ENCODE measurements at places on chromosomes 16 and 17.

DNA sequence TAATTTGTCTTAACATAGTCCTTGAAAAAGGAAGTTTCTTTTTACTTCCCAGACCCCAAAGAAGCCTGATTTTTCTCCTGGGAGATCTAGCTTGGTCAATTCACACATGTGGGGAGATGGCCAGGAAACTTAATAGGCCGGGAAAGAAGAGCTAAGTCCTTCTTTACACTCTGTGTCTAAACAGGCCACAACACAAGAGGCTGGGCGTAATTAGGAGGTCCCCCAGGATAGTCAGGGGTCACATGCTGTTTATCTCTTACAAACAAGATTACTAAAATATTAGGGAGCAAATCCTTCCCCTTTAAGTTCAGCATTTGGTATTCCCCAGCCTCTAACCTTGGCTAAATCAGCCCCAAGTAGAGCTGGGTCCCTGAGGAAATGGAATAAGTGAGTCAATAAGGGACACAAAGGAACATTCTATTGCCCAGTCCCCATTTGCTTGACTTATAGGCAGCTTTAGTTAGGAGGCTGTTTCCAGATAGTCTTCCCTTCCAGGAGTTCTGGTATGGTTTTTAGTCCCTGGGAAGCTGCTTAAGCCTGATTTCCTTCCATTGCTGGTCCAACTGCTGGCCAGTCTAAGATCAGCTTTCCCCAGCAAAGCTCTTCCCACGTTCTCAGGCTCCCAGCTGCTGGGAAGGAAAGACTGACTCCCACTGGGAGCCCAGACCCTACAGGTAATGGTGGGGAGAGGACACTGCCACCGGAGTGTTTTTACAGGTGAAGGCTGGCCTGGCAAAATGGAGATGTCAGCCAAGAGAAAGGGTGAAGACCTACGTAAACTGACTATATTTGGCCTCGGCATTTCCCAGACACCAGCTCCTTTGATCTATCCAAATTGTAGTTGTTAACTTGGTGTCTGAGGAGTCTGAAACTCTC is 14.1 kb upstream of the HOXB9 start:
- no peak for DNase-seq

DNA sequence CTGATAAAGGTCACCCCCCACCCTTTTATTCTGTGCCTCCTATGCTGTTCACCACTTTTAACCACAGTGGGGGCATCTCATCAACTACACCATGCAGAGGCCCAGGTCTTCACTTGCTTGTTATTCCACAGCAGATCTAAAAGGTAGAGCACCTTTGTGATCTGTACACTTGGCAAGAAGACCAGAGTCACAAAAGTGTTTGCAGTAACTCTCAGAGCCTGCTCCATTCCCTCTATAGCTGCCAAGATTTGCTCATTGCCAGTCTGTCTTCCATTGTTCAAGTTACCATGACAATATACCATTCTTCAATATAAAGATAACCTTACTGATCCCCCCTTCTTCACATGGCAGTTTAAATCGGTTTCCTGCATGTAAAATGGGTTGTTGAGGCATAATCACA is 180.0 kb downstream of the TOX3 start:
- DNase-seq: no peak

- DNase-seq: peak; percentile 6
These were observed 4.9 kb upstream of the STAT5A start for GRCh38 chr17:42283241-42284023.

DNA sequence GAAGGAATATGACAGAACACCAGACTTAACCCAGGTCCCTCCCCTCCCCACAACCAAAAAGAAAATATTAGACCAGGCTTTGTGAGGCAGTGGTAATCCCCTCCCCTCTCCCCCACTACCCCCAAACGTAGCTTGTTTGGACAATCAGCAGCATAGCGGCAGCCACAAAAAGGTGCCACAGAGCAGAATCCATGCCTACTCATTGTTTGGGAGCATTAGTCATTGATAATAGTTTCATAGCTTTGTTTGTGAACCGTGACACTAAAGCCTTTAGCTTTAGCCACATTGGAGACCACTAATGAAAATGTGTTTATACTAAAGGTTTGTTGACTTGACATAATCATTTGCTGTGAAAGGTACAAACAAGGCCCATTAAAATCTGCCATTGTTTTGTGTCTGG is 65.1 kb downstream of the NUP93 start:
- no peak for DNase-seq

GRCh38 chr17:81402981-81403467 is 7.8 kb downstream of the BAHCC1 start:
- DNase-seq: no peak

DNA sequence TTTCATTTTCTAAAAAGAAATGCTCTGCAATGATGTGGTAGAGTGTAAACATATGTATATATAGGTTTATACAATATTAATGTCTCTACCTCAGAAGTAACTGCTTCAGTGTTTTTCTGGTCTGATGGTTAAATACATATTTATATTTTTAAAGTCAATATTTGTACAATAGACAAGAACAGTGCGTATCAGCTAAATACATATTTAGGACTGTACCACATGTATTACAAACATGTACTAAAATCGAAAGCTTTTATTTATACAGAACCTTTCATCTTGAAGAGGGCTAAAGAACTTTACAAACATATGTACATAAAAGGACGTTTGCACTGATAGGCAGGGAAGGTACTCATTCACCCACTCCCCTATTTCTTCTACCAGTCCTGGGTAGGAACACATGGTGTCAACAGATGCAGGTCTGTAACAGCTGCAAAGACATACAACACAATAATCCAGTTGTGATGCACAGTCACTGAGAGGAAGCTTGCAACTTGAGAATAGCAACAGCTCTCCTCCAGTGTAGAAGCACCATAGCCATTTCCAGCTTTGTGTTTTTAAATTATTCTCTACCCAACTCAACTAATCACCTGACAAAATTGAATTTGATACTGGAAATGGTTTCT is 206.9 kb upstream of the C17orf78 start:
- DNase-seq: no peak

GRCh38 chr17:9050801-9051401 is 29.6 kb downstream of the NTN1 start:
- no peak for DNase-seq

DNA sequence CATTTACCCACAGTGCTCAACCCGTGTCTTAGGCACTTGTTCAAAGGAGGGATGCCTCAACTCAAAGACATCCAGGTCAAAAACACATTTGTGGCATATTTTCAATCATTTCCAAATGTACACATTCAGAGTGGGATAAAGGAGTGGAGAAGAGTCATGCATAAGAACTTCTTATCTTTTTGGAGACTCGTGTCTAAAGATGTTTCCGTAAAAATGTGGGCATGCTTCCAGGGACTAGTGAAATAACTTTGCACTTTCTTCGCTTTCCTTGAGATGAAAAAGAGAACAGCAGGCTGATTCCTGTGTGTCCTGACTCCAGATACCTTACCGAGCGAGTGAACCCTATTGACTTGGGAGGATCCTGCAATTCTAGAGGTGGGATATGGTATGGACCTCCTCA is 256.6 kb upstream of the KCNJ16 start:
- no peak for DNase-seq

DNA sequence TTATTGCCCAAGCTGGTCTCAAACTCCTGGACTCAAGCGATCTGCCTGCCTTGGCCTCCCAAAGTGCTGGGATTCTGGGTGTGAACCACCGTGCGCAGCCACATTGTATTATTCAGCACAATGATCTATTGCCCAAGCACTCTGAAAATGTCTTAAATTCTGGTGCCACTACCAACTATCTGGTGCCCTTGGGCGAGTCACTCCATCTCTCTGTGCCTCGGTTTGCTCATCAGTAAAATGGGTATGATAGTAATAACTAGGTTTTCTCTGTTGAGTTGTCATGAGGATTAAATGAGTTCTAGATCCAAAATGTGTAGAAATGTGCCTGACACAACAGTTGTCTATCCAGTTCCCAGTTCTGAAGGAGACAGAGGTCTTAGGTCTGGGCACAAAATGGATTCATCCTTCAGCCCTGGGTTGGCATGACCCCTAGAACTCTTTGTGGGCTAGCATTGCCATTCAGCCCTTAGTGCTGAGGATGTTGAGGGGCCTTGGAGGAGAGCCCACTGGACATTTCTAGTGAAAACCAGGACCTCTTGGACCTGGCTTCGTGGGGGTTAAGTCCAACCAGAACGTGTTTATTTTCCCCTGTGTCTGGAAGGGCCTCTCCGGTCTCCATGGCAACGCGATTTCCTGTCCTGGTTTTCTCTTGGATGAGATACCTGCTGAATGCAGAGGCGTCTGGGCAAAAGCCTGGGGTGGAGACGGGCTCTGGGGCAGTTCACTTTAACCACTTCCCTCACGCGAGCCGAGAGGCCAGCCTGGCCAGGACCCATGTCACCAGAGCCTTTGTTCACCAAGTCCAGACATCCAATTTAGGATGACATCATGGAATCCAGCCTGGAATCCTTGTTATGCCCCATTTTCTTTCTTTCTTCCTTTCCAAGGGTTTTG is 43.7 kb upstream of the TNRC6A start:
- DNase-seq: no peak

- DNase-seq: no peak
These were observed 68.0 kb upstream of the GAS7 start for GRCh38 chr17:10266296-10266876.

GRCh38 chr17:8029121-8029520 is 9.7 kb upstream of the ALOX15B start:
- no peak for DNase-seq

GRCh38 chr17:64126918-64127317 is 3.0 kb downstream of the ERN1 start:
- DNase-seq: no peak

- DNase-seq: no peak
These were observed 299.5 kb downstream of the FOXL1 start for GRCh38 chr16:86877835-86878234.

DNA sequence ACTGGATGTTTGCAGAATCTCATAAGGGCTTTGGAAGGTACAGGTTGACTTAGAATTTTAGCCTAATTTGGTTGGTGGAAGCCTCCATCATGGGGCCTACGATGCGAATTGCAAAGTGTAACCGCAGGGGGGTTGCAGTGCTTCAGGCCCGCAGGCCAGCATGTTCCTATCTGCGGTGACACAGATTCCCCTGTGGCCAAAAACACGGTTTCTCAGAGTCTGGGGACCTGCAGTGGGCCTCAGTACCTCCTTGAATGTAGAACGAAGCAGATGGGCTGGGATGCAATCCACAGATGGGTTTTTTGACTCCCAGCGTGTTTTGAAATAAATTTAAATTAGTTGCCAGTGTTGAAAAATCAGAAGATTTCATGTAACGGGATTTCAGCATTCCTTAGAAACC is 34.7 kb downstream of the KIAA0513 start:
- DNase-seq: no peak

DNA sequence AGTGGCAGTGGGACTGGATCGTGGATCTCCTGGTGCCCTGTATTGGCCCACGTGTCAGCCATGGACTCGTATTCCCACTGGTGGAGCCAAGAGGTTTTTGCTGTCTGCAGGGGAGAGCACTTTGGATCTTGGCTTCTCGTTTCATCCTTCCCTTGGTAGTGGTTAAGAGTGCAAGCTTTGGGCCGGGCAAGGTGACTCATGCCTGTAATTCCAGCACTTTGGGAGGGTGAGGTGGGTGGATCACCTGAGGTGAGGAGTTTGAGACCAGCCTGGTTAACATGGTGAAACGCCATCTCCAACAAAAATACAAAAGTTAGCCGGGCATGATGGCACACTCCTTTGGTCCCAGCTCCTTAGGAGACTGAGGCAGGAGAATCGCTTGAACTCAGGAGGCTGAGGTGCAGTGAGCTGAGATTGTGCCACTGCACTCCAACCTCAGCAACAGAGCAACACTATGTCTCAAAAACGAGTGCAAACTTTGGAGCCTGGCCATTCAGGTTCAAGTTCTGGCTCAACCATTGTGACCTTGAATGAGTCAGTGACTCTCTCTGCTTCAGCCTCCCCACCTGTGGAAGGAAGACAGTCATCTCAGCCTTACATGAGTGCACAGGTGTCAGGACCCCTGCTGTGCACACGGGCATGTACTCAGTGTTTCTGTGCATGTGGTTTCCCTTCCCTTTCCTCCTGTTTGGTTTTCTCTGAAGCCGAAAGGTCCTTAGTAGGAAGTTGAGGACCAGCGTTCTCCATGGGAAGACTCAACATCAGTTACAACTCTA is 57.4 kb downstream of the PLCG2 start:
- no peak for DNase-seq

GRCh38 chr16:23920899-23921298 is 85.1 kb downstream of the PRKCB start:
- DNase-seq: no peak

DNA sequence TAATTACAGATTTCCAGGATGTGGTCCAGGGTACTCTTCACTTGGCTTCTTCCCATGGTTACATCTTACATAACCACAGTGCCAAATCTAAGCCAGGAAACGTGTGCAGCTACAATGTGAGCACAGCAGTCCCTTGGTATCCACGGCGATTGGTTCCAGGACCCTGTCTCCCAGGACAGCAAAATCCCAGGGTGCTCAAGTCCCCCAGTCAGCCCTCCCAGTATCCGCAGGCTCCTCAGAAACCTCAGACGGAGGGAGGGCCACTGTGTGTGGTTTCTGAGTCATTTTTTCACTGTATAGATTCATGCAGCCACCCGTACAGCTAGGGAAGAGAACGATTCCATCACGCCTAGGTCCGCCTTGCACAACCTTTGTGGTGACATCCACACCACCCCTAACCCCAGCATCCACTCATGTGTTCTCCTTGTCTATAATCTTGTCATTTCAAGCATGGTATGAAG is 11.1 kb upstream of the ATP2C2 start:
- DNase-seq: no peak

GRCh38 chr17:50129728-50130558 is at the start of gene SAMD14:
Gene SAMD14, minus strand, starts transcription at chr17:50130160. Its CDS starts 5,201 bp downstream, at chr17:50124959.
- DNase-seq: no peak

- DNase-seq: no peak
These were observed 273.4 kb downstream of the NTN1 start for GRCh38 chr17:9294661-9295210.

DNA sequence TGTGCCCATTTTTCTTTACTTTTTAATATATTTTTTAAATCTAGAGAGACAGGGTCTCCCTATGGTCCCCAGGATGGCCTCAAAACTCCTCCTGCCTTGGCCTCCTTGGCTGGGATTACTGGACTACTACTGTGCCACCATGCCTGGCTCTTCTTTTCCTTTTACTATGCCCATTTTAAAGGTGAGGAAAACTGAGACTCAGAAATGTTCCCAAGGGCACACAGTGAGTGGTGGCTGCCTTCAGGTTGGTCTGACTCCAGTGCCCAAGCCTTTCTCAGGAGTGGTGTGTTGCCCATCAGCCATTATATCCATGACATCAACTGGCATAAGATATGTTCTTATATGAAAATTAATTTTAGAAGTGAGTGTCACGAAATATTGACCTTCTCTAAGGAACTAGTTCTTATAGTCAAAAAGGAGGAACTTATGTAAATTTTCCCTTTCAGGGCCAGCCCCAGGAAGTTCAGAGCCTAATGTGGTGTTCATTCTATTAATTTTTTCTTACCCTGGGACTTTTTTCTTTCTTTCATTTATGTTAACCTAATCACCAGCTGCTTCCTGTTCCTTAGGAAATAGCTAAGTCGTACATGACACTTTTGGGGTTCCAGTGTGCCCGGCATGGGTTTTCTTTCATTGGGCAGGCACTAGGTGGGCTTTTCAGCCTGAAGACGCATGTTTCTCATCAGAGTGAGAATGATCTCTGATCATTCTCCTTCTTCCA is 17.9 kb upstream of the SPN start:
- no peak for DNase-seq

- DNase-seq: no peak
These were observed 576 bp downstream of the EPOP start for GRCh38 chr17:38674014-38674748.

GRCh38 chr16:53821957-53822625 is 118.1 kb downstream of the FTO start:
- DNase-seq: no peak

- no peak for DNase-seq
These were observed 57.6 kb downstream of the CDRT4 start for GRCh38 chr17:15409721-15410250.

- no peak for DNase-seq
These were observed 171.8 kb upstream of the FOXF1 start for GRCh38 chr16:86338403-86339115.
